Fibroblast of skin of right biceps (primary cell): ENCODE measurements at places on chromosomes 16 and 17.
A peak's percentile ranks its signal among the peaks of the same experiment; 100 is the strongest.

DNA sequence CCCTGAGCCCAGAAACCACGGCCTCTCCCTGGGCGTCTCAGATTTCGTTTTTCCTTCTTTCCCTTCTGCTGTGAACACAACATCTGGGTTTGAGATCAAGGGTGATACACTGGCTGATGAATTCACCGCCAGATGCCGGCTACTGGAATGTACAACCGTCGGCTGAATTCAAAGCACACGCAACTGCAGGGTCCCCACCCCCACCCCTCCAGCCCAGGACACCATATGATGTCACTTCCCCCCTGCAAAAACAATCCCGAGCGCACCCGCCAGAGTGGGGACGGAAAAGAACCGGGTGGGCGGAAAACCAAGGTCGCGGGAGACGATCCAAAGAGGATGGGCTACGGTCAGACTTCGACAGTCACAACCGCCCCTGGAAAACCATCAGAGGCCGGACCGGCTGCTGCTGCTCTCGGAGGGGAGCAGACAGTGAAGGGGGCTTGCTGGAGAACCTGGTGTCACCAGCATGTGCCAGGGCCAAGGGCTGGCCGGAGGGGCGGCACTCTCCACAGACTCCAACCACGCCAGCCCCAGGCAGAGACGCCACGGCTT lies 23.3 kb downstream of the CEP295NL start:
- peak; percentile 95 for DNase-seq

GRCh38 chr16:28003021-28003865 lies 60.3 kb downstream of the GSG1L start:
- DNase-seq: no peak

- DNase-seq: no peak
Measured at GRCh38 chr17:45663772-45664171, 120.3 kb upstream of the CRHR1 start.

- DNase-seq: no peak
Measured at GRCh38 chr17:28187931-28188330, 131.1 kb upstream of the TMEM97 start.

- no peak for DNase-seq
Measured at GRCh38 chr17:33277436-33278100, 15.5 kb downstream of the ASIC2 start.

DNA sequence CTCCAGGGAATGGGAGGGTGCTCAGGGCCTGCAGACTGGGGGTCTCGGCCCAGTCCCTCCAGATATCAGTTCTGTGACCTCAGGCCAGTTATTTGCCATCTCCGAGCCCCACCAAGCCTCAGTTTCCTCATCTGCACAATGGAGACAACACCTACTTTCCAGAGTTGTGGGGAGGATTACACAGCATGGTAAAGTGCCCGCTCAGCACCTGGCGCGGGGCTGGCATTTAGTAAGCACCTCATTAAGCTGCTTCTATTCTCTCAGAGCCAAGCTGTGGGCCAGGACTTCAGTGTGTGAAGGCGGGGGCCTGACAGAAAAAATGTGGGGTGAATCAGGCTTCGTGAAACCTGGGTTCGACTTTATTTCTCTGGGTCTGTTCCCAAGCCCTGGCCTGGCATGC lies 5.2 kb downstream of the FAM83G start:
- no peak for DNase-seq

- DNase-seq: no peak
Measured at GRCh38 chr17:42704837-42705494, 22.6 kb downstream of the CNTNAP1 start.

DNA sequence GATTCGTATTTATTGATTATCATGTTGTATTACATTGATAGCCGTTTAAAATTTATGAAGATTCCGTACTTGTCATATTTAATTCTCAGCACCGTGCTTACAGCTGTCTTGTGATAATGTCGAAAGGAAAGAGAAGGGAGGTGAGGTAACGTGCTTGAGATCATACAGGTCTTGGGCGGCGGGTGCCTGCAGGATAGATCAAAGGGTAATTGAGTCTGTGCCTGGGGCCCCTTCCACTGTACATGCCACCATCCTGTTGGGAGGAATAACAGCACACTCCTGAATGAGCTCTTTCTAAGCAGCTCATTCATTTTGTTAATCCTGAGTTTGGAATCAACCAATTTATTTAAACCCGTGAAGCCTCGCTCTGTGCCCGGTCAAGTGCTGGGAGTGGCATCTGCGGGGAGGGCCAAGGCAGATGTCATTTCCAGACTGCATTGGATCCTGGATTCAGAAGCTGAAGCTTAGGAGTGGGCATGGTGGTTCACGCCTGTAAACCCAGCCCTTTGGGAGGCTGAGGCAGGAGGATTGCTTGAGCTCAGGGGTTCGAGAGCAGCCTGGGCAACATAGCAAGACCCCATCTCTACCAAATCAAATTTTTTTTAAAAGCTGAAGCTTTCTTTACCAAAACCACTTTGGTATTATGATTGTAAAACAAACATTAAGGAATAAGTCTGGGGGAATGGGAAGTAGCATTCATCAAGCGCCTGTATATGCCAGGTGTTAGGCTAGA lies 25.8 kb downstream of the WWOX start:
- no peak for DNase-seq

- DNase-seq: peak; percentile 45
Measured at GRCh38 chr17:49861150-49861884, 13.4 kb upstream of the TAC4 start.

GRCh38 chr16:2900526-2901075 lies 11.1 kb upstream of the FLYWCH1 start:
- DNase-seq: no peak

- DNase-seq: no peak
Measured at GRCh38 chr16:72887537-72887936, 160.4 kb downstream of the ZFHX3 start.

GRCh38 chr17:81066771-81067315 lies 31.9 kb downstream of the BAIAP2 start:
- no peak for DNase-seq

- no peak for DNase-seq
Measured at GRCh38 chr16:31350275-31351005, 4.5 kb upstream of the ITGAX start.

GRCh38 chr17:50361561-50362480 lies 11.2 kb downstream of the MRPL27 start:
- peak; percentile 62 for DNase-seq

DNA sequence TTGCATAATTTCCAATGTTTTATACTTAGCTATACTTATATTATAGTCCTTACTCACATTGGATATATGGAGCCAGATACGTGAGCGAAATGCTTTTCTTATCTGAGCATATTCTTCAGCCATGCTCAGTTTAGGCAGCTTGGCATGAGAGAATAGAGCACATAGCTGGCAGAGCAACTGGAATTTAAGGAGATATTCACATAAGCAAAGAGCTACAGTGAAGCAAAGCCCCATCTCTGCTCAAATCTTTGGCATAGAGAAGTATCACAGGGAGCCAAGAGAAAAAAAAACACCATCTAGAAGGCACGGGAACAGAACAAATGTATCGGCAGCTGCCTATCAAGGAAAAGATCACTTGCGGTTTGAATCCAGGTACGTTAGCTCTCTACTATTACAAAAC lies 734.2 kb upstream of the KIF2B start:
- no peak for DNase-seq

- DNase-seq: no peak
Measured at GRCh38 chr17:34673516-34673915, 94.1 kb downstream of the TMEM132E start.
